Glutamatergic neuron (in vitro differentiated cells): ENCODE measurements at places on chromosomes 12 and 14. TPM values are rescaled to one million over a fixed set of nuclear protein-coding genes. Genes with fewer than 3 reads are reported as not detected.

DNA sequence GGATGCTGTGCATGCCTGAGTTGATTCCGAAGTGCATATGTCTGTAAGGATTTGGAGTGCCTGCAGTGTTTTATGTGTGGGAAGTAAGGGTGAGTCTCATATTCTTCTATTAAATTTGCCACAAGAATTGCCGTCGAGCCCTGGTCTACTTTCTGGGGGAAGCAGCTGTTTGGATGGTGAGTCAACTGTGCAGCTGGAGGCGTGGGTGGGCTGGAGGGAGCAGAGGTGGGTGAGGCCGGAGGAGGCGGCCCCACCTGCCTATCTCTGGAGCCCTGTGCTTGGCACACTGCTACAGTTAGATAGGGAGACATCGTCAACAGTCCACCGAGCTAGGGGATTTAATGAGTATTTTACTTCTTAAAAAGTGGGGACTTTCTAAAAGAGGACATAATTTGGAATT, 9.7 kb downstream of the GLRX5 start:
- no peak for DNase-seq

DNA sequence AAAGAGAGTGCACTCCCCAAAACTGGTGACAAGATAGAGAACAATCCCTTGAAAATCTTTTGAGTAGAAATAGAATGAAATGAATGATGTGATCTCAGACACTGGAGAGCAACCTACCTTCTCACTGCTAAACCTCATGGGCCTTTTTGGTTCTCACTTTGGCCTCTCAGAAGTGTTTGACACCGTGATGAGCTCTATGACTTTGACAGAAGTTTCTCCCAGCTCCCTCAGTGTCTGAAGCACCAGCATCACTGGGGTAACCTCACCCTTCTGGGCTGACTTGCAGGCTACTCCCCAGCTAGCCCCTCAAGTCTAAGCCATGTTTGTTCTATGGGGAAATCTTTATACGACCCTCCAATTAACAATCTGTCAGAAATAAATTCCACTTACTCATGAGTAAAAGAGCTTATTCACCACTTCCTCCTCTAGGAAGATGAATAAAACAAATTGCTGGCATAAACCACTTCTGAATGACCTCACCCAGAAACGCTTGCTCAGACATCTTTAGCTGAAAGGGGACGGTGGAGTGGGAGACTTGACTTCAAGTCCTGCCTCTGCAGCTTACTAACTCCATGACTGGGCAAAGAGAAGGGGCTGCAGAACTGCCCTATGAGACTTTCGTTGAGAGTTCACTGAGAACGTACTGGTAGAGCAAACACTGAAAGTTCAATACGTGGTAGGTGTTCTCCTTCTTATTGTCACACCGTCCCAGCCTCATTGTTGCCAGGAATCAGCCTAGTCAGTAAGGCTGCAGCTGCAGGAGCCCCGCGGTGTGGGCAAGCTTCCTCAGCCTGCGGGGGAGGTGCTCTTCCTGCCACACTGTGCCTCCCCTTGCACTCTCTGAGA, 46.5 kb downstream of the ST8SIA1 start:
- no peak for DNase-seq

GRCh38 chr14:36949371-36949770, 223.0 kb downstream of the SLC25A21 start:
- DNase-seq, result no peak

Gene SIX1
- 79.6 TPM for total RNA-seq
